CD8-positive, alpha-beta T cell (primary cell): ENCODE measurements at places on chromosomes 7 and 10.

- no peak for DNase-seq
These were observed 146.8 kb downstream of the CYP26A1 start for GRCh38 chr10:93220296-93221170.

GRCh38 chr7:13628239-13629001 is 361.0 kb downstream of the ETV1 start:
- no peak for DNase-seq

- DNase-seq, result no peak
These were observed 186.5 kb downstream of the ELMO1 start for GRCh38 chr7:37262181-37262580.

GRCh38 chr10:108894402-108895301 is 1028.7 kb downstream of the XPNPEP1 start:
- DNase-seq, result no peak

- DNase-seq, result no peak
These were observed 4.2 kb upstream of the LRGUK start for GRCh38 chr7:134122980-134123379.

GRCh38 chr10:31621733-31622132 is 302.7 kb downstream of the ZEB1 start:
- no peak for DNase-seq

- no peak for DNase-seq
These were observed 7.8 kb downstream of the PROSER2 start for GRCh38 chr10:11830836-11831519.

DNA sequence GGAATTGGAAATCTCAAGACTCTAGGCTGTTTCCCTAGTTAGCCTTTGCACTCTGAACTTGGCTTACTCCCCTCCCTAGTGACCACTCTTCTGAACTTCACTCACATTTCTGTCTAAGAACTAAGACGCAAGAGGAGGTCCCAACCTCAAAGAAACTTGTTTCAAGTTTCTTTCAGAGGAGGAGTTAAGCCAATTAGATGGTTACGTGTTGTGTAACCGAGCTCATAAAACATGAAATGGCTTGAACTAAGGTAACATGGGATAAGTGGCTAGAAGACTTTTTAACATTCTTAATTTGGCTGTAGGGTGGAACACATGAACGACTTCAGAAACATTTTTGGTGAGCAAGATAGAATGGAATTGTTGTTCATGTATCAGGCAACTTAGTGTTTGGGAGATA is 39.5 kb upstream of the SEC61G start:
- DNase-seq, result no peak
